ENCODE measurements at places on chromosomes 5 and 9.

- DNase-seq, result no peak
Measured at GRCh38 chr9:130844044-130844451, 9.0 kb downstream of the ABL1 start.

- DNase-seq, result no peak
Measured at GRCh38 chr5:157446412-157446935, 13.5 kb upstream of the NIPAL4 start.

DNA sequence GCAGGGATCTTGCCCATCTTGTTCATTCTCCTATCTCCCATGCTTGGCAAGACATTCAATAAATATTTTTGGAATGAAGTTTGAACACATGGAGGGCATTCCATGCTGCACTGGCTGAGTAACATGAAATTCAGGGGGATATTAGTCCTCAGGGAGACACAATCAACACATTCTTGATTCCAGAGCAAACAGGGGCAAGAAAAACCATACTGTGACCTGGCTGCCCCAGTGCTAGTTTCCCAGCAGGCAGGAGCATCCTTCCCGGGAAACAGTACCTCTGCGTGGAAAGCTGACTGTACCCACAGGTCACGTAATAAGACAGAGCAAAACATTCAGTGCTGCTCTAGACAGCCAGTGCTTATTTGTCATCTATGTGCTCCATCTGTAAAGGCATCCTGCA lies 66.3 kb upstream of the SPOCK1 start:
- DNase-seq, result no peak

DNA sequence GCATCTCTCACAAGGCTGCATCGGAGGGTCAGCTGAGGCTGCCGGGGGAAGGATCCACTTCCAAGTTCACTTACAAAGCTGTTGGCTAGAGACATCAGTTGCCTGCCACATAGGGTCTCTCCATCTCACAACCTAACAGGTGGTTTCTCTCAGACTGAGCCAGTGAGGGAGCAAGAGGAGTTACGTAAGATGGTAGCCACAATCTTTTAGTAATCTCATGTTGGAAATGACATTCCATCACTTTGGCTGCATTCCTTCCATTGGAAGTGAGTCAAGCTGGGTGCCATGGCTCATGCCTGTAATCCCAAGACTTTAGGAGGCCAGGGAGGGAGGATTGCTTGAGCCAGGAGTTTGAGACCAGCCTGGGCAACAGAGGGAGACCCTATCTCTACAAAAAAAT lies 7.4 kb upstream of the GRK6 start:
- no peak for DNase-seq

- DNase-seq, result no peak
Measured at GRCh38 chr9:97529363-97530076, 28.1 kb downstream of the TMOD1 start.
